DMS79 (cell line): ENCODE measurements at places on chromosomes 11 and 22.

DNA sequence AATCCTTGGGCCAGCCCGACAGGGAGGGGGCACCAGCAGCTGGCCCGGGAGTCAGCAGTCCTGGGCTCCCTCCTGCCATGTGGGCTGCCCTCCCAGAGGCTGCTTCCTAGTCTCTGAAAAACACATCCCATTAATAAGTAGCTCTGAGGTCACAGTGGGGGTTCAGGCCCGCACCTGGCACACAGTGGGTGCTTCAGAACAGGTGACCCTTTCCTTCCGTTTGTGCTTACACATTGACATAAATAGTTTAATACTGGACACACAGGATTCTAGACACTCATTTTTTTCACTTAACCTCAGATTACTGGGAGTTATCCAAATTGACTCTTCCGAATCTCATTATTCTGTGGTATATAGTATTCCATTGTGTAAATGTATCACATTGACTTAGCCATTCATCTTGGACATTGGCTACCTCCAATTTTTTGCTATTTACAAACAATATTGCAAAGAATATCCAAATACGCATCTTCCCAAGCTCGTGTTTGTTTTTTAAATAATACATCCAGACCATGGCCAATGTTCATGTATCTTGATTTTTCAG lies 474 bp upstream of the CHADL start:
- DNase-seq, result no peak

GRCh38 chr22:30140414-30140813 lies 60.1 kb downstream of the HORMAD2 start:
- DNase-seq, result no peak

GRCh38 chr11:132911186-132911585 lies 621.1 kb downstream of the OPCML start:
- DNase-seq, result no peak

DNA sequence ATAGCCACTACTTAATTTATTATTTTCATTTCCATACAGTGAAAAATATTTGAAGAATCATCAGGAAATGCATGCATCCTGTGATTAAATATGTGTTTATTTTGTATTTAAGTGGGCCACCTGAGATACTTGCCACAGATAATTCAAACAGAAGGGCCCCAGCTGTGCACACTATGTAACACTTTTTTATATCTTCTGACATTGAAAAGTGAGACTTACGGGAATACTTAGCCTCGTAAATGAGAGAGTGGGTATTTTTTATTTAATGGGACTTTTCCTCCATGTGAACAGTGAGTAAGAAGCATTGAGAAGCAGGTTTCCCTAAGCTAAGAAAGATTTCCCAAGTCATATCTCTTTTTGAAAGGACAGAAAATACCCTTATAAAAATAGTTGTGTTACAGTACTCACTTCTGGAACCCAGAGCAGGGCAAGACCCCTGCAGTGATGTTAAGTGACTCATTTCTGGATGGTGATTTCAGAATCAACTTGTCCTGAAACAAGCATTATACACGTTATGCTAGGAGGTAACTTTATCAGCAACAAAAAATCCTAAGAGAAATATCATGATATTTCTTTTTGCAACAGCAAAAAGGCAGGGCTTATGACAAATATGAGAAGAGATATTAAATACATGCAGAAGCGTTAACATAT lies 478.1 kb upstream of the CHORDC1 start:
- DNase-seq, result no peak

- peak; percentile 71 for DNase-seq
Measured at GRCh38 chr11:34311126-34311525, 46.7 kb downstream of the ABTB2 start.

- DNase-seq, result no peak
Measured at GRCh38 chr22:21444701-21445436, 22.3 kb upstream of the TMEM191C start.

DNA sequence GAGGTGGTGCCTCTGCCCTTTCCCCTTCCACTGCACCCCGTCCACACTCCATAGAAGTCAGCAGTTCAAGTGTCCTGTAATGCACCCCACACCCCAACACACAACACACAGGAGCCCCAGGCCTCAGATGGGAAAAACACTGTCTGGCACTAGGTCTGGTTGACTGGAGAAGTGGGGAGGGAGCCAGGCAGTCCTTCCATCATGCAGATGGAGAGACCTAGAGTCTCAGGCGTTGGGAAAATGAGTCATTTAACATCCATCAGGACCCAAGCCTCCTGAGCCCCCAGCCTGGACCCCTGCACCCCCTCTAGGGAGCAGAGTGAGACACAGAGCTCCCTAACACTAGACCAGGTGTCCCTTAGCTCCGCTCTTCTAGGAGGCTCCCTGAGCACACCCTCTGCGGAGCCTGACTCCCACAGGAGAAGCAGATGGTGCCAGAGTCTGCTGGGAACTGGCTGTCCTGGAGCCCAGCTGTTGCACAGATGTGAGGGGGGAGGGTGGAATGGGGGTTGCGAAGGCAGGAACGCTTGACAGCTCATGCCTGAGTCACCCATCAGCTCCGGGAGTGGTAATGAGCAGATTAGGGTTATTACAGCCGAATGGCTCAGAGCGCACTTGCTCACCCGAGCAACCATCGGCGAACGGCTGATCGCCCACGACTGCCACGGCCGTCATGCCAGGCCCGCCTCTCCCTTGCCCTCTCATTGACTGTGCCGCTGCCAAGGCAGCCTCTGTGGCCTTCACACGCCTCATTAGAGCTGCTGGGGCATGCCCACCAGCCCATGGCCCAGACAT lies 22.1 kb upstream of the SYT7 start:
- peak; percentile 40 for DNase-seq

GRCh38 chr11:67638535-67639437 lies 777 bp downstream of the TBX10 start:
- DNase-seq, result no peak

- no peak for DNase-seq
Measured at GRCh38 chr11:65662247-65662798, 393 bp downstream of the RELA start.

GRCh38 chr22:37439347-37439746 lies 12.1 kb upstream of the ELFN2 start:
- peak; percentile 26 for DNase-seq

DNA sequence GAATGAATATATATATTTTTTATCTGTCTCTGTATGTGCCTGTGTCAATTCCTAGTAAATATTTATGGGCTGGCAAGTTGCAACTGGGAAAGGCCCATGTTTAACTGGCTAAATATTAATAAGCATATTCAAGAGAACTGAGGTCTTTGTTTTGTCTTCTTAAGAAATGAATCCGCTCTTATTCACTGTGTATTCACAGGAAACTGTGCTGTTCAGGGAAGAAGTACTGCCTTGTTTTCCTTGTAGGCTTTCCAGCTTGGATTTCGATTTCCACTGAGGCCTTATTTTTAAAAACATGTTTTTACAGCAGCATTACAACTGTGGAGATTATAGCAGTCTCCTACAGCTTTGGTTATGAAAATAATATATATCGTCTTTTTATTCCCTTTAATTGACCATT lies 64.7 kb downstream of the LDLRAD3 start:
- no peak for DNase-seq

- DNase-seq, result no peak
Measured at GRCh38 chr22:37331034-37331428, 48.7 kb downstream of the CYTH4 start.

GRCh38 chr11:134538742-134539141 lies 126.7 kb upstream of the B3GAT1 start:
- DNase-seq, result no peak
